ENCODE measurements at places on chromosomes 3 and 15.

GRCh38 chr3:108569336-108569735 lies 19.9 kb downstream of the CIP2A start:
- no peak for DNase-seq

GRCh38 chr3:179438841-179439240 lies 12.4 kb downstream of the GNB4 start:
- DNase-seq = no peak

DNA sequence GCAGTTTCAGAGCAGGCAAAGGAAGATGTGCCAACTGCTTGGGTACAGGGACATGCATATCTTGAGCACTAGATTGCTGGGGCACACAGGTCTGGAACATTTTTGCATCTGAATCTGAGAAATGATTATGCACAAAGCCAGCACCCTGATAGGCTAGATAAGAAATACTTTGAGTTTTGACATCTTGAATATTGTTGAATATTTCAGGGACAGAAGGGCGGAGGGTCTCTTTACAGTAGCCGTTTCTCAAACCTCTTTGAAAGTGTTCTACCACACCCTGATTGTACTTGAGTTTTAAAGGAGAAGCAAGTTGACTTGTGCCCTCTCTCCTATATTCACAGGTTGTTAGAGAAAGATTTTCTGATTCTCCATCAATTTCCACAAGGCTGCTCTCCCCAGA lies 188.1 kb upstream of the STRIT1 start:
- no peak for DNase-seq

GRCh38 chr15:37016231-37016630 lies 84.1 kb downstream of the MEIS2 start:
- DNase-seq = no peak

GRCh38 chr3:71228156-71228866 lies 355.2 kb downstream of the FOXP1 start:
- no peak for DNase-seq

GRCh38 chr3:42906070-42906847 lies at the start of gene ZNF662:
Gene ZNF662 (plus strand): TSS chr3:42906142. CDS start chr3:42908115, 1,973 bp downstream.
- DNase-seq = no peak

GRCh38 chr15:100186960-100187359 lies 154.8 kb downstream of the ADAMTS17 start:
- DNase-seq = no peak

- no peak for DNase-seq
Measured at GRCh38 chr3:47314056-47314764, 31.5 kb downstream of the KLHL18 start.

All from activated CD4-positive, alpha-beta T cell treated with anti-CD3 and anti-CD28 coated beads, Interleukin-2, amount 10 ng/mL, durations not matched to agents 7 days and 5 days (primary cell).